Naive thymus-derived CD8-positive, alpha-beta T cell (primary cell): ENCODE measurements at places on chromosomes 6 and 20. TPM values are rescaled to one million over a fixed set of nuclear protein-coding genes. Genes with fewer than 3 reads are reported as not detected.

GRCh38 chr20:38119446-38119845 lies 45.6 kb downstream of the TGM2 start:
- no peak for DNase-seq

GRCh38 chr6:67210450-67210849 lies 1424.6 kb upstream of the ADGRB3 start:
- no peak for DNase-seq

- no peak for DNase-seq
Observed at GRCh38 chr20:21047981-21048380, 58.2 kb downstream of the LINC00237 start.

DNA sequence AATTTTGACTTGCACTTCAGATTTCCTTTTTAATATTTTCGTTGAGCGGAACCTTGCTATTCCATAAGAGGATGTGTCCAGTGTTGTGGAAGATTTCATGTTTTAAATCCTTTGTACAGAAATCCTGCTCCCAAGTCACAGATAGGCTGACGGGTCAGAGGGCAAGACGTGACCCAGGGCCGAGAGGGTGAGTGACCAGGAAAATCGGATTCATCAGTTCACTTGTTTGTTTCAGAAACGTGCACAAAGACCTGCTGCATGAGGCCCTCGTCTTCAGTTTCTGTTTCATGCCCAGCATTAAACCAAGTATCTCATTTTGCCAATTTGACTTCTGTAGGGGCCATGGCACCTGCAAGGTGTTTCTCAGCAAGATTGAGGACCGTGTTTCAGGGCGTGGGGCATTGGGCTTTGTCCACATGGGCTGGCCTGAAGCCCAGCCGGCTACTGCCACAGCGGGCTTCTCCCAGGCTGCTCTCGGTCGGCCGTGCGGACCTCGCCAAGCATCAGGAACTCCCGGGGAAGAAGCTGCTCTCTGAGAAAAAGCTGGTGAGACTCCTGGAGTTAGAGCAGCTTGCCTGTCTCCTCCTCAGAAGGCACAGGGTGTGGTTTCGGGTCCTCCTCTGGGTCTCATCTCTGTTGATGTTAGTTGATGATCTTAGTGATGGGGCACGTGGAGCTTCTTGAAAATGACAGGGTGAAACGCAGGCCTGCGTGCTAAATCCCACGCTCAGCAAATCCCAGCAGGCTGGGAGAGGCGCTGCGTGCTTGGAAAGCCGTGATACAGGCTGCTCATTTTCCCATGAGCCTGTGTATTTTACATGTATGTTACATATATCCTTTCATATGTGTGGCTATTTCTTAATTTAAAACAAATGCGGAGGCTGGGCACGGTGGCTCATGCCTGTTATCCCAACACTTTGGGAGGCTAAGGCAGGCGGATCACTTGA lies 10.5 kb downstream of the MTG2 start:
- no peak for DNase-seq

- no peak for DNase-seq
Observed at GRCh38 chr6:132011582-132011981, 60.4 kb upstream of the CCN2 start.

DNA sequence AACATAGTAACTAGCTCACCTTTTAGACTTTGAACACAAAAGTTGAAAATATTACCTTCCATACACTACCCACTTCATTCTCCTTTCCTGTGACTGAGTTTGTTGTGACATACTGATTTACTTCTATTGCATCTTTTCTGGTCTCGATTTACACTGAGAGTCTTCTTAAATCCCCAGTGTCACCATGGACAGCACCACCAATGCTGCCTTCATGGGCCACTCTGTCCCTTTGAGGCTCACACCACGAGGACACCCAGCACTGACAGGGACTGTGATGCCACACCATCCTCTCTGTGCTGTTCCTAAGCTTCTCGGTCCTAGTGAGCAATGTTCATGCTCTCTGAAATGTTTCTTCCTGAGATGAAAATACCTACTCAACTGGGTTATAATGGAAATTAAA lies 337.1 kb upstream of the IRAK1BP1 start:
- DNase-seq: no peak

GRCh38 chr6:107447663-107448216 lies 11.6 kb downstream of the PDSS2 start:
- DNase-seq: no peak

ULBP2 gene
- polyA plus RNA-seq: not detected

GRCh38 chr6:15430186-15430585 lies 184.3 kb downstream of the JARID2 start:
- DNase-seq: no peak

DNA sequence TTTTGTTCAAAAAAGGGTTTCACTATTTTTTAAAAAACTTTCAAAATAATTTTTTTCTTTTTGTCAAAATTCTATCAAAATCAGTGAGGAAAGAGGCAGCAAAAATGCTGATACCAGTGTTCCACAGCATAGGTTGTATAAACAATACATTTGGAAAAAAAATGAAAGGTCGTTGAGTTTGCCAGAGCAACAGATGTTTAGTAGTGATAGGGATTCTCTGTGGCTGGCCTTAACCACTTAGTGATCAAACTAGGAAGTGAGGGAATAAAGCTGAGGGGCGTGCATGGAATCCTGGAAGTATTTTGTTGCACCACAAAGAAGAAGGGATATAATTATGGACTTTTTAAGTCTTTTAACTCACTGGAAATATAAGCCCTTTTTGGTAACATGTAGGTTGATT lies 555.3 kb upstream of the CHD6 start:
- no peak for DNase-seq

- no peak for DNase-seq
Observed at GRCh38 chr6:1639430-1639829, 29.7 kb downstream of the FOXC1 start.

PAK5 gene
- not detected for polyA plus RNA-seq

DNA sequence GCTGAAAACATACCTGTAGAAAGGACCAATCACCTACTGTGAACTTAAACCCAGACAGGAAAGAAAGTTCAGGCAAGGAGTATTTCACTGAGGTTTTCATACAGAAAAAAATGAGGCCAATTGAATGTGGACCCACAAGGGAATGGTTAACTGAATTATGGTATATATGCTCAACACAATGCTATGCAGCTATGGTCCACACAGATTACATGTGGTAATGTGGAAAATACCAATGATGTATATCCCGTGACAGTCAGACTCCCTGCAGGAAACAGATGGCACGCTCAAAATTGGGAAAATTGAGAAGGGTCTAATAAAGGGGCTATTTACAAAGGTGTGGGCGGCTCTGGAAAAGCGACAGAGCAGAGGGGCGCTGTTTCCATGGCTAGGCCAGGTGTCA lies 47.1 kb upstream of the PIM1 start:
- no peak for DNase-seq
